CD4-positive, alpha-beta T cell treated with Interleukin-17A for 1 hour (primary cell): ENCODE measurements at places on chromosomes 13 and 19.

DNA sequence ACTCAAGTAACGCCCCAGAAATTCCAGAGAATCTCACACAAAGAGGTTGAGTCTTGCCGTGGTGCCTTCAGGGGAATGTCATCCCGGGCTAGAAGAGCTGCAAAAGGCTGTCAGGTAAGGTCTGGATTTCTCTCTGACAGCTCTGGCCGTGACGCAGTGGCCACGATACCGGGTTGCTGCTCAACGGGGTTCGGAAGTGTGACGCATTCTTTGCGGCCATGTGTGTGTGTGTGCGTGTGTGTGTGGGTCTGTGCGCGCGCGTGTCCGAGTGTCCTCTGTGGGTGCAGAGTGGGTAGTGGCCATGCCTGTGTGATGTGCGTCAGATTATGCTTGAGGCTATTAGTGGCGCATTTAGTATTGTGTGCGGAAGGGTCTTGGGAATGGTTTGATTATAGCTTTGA is 306 bp downstream of the ZNF540 start:
- peak; percentile 82 for DNase-seq

- no peak for DNase-seq
These were observed 22.5 kb downstream of the LGALS16 start for GRCh38 chr19:39677961-39678889.

DNA sequence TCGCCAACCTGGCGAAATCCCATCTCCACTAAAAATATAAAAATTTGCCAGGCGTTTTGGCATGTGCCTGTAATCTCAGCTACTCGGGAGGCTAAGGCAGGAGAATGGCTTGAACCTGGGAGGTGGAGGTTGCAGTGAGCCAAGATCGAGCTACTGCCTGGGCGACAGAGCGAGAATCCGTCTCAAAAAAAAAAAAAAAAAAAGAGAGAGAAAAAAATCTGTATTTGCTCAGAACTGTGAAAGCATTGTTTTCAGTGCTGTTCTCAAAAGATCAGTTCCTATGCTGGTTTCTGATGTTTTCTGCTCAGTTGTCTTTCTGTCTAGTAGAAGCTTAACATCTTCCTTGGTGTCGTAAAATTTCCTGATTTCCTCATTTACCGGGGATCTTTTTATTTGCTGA is 2.5 kb downstream of the SF3A2 start:
- DNase-seq = no peak

DNA sequence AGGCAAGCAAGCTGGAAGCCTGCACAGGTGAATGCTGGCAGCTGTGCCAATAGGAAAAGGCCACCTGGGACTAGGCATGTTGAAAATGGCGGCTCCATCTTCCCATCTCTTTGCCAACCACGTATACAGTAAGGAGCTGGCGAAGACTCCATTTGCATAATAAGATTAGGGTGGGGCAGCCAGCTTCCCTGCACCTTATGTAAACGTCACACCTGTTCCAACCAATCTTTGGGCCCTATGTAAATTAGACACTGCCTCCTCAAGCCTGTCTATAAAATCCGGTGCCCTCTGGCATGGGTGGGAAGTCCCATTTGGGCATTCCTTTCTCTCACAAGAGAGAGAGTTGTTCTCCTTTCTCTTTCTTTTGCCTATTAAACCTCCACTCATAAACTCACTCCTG is 16.8 kb downstream of the ADGRE2 start:
- no peak for DNase-seq

GRCh38 chr13:45807520-45808099 is 43.9 kb downstream of the SIAH3 start:
- peak; percentile 30 for DNase-seq

DNA sequence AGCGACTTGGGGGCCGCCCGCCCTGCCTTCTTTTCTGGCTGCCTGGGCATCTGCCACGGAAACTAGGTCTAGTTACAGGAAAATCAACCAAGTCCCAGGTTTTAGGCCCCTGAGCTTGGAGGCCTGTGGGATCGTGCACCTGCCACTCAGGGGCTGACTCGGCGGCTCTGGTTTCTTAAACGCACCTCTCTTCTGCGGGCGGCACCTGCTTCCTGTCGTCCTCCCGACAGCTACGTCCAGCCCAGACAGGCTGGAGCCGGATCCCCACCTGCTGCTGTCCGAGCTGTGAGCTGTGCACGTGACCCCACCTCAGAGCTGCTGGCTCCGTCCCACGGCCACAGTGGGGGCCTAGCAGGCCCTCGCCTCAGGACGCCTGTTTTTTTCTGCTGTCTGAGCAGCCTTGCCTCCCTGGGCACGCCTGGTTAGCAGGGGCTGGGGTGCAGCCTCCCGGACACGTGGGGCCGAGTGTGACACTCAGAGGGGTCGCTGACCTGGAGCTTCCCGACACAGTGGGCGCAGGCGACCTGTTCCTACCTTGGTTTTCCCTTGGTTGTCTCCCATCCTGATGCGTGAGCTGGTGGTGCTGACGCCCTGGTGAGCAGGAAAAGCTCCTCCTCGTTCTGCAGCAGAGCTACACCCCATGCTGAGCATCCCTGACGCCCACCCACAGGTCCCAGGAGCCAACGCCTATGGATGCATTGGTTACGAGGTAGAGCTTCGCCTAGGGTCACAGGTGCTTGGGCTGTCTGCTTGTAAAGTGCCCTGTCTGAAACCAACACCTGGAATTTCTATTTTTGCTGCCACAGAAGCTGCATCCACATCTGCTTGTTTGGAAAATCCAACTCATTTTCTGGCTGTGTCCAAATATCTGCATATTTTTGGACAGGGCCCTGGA is 17.5 kb downstream of the TMEM255B start:
- DNase-seq = no peak

GRCh38 chr13:63631006-63631405 is 2215.4 kb upstream of the PCDH20 start:
- no peak for DNase-seq

DNA sequence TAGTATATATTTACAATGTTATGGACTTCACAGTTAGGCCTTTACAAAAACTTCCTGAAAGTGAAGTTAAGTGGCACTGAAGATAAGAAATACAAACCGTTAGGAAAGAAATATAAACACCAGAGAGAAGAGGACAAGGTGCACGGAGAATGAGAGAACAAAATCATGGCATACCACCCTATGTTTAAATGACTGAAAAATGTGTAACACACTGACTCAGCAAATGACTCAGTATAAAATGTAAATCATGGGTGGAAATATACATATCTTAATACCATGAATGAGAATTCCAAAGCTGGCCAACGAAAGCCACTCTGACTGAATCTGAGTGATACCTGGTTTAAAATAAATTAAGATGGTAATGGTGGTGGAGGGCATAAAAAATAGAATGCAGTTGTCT is 260.8 kb downstream of the DNAJC15 start:
- no peak for DNase-seq

DNA sequence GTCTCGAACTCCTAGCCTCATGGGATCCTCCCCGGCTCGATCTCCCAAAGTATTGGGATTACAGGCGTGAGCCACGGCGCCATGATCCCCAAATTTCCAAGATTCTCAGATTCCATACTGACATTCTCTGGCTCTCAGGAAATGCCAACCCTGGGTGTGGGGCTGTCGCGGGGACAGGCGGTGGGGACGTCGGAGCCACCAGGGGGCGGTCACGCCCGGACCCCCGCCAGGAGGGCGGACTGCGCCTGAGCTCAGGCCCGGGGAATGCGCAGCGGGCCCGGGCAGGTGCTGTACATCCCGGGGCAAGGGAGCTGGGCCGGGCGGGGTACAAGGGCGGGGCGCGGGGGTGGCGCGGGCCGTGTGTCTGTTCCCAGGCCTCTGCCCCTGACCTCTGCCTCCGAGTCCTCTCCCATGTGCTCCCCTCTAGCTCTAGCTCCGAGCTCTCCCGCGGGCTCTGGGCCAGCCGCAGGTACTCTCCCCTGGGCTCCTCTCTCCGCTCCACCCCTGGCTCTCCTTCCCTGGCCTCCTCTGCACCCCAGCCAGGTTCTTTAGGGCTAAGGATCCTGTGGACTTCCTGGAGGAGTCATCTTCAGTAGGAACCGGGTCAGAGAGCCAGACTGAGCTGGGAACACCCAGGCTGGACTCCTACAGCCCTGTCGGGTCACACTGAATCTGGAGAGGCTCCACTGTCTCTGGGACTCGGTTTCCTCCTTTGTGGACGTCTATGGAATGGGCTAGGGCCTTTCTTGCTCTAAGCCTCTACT is 2.4 kb downstream of the PPP1R13L start:
- DNase-seq = peak; percentile 15

DNA sequence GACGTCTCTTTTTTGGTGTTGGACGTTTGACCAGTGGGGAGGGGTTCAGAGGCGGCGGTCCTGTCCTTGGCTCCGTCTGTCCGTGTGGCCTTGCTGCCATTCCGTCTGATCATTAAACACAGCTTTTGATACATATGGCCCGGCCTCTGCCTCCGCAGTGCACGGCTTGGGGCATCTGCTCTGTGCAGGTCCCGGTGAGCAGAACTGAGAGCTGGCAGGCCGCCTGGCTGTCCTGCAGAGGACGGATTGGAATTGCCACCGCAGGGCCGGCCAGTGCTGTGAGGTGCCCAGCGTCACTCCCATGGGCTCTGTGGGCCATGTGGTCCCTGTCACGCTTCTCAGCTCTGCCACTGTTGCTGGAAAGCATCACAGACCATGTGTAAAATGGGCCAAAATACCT is 5.4 kb upstream of the TMPRSS9 start:
- no peak for DNase-seq

- no peak for DNase-seq
These were observed 580 bp upstream of the TEKTIP1 start for GRCh38 chr19:3538258-3538929.

GRCh38 chr19:48798937-48799336 is 11.9 kb downstream of the BCAT2 start:
- DNase-seq = no peak

GRCh38 chr13:111978546-111978945 is 88.4 kb upstream of the SOX1 start:
- no peak for DNase-seq

DNA sequence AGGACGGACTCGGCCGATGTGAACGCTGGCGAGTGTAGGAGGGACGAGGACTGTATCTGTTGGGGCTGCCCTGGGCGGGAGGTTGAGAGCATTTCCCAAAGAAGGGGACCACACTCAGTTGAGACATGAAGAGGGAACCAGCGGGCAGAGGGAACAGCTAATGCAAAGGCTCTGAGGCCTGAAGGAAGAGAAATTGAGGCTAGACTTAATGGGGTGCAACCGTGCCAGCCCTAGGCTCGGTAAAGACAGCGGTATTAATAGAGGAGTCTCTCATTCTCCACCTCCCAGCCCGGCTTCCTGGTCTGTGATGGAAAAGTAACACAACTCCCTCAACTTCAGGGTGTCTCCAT is 1.1 kb downstream of the MPV17L2 start:
- DNase-seq = no peak

DNA sequence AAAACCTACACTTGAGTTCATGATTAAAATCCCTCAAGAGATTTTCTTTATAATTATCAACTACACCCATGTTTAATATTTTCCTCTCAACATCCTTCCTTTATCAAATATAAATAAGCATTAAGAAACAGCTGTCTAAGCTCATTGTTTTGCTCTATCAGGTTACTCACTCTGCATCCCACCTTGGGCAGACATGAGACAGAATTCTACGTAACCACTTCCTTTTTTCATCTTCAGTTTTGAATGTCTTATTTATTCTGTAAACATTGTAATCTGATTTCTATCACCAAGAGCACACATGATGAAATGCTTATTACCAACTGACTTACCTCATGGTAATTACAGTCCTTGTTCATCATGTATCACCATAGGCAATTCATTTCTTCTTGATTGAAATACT is 1256.6 kb upstream of the ATXN8OS start:
- DNase-seq = no peak

DNA sequence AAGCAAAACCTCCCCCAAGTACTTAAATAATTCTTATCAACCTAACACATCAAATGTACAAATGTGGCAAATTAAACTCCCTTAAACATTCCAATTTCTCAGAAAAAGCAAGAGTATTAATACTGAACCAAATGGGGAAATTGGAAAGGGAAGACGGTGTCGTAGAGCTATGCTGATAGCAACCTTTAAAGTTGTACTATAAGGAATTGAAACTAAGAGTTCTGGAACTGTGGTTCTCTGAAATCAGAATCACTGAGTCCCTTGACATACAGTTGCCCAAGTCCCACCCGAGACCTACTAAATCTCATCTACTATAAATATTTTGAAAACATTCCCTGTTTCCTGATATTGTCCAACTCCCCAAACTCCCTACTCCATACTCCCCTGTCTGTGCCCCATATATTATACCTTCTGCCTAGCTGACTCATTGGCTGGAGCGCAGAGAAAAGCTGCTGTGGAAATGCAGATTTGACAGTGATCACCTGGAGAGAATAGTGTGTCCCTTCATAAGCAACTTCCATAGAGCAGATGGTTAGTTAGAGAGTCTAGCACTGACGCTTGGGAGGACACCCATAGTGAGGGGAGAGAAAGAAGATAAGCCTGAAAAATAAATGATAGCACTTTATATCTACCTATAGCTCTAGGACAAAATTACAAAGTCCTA is 51.4 kb upstream of the ITM2B start:
- no peak for DNase-seq

GRCh38 chr19:50657712-50658440 is 8.6 kb downstream of the C19orf81 start:
- peak; percentile 83 for DNase-seq

DNA sequence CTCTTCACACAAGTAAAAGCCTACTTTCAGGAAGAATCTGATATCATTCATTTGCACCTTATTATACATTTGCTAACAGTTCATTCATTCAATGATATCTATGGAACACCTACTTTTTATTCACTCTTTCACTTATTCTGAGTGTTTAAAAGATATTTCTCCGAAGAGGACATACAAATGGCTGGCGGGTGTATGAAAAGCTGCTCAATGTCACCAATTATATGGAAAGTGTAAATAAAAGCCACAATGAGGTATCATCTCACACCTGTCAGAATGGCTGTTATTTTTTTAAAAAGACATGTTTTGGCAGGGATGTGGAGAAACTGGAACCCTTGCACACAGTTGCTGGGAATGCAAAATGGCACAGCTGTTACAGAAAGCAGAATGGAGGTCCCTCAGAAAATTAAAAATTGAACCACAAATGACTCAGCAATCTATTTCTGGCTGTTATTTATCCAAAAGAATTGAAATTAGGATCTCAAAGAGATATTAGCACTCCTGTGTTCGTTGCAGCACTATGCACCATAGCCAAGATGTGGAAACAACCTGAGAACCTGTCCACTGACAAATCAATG is 127.6 kb upstream of the IRS2 start:
- no peak for DNase-seq

- DNase-seq = peak; percentile 52
These were observed 109.5 kb downstream of the TBC1D4 start for GRCh38 chr13:75372517-75372916.

DNA sequence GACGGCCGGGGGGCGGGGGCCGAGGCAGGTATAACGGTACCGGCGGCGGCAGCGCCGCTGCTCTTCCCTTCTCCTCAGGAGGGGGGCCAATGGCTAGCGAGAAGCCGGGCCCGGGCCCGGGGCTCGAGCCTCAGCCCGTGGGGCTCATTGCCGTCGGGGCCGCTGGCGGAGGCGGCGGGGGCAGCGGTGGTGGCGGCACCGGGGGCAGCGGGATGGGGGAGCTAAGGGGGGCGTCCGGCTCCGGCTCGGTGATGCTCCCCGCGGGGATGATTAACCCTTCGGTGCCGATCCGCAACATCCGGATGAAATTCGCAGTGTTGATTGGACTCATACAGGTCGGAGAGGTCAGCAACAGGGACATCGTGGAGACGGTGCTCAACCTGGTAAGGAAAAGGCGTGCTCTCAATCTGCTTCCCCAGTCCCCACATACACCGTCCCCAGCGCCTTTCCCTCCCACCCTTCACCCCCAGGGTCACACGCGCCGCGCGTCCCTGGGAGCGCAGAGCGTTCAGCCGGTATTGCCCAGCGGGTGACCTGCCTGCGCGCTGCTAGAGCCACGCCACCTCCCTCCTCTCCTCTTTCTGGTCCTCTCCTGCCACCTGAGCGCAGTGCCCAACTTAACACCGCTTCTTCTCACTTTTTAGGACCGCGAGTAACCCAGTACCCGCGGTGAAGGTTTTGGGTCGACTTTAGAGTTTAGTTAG is 814 bp downstream of the NBEA start:
- no peak for DNase-seq
